ENCODE measurements at places on chromosomes 5 and 9.
A peak's percentile ranks its signal among the peaks of the same experiment; 100 is the strongest.

- DNase-seq, result no peak
Measured at GRCh38 chr9:101508211-101508610, 25.4 kb upstream of the RNF20 start.

DNA sequence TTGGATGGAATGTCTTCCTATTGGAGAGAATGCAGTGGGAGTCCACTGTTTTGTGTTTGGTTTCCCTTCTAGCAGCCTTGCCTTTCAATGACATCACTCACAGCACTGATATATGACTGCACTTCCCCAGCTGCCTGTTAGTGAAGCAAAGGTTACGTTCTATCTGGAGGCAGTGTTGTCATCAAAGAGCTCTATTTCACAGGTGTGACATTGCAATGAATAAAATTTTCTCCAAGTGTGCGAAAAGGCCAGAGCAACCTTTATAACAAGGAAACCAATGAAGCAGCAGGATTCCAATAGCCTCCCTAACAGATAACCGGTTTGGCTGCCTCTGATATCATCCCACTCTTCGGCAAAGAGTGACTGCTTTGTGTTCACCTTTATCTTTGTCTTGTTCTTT lies 523.5 kb upstream of the ZNF608 start:
- no peak for DNase-seq

DNA sequence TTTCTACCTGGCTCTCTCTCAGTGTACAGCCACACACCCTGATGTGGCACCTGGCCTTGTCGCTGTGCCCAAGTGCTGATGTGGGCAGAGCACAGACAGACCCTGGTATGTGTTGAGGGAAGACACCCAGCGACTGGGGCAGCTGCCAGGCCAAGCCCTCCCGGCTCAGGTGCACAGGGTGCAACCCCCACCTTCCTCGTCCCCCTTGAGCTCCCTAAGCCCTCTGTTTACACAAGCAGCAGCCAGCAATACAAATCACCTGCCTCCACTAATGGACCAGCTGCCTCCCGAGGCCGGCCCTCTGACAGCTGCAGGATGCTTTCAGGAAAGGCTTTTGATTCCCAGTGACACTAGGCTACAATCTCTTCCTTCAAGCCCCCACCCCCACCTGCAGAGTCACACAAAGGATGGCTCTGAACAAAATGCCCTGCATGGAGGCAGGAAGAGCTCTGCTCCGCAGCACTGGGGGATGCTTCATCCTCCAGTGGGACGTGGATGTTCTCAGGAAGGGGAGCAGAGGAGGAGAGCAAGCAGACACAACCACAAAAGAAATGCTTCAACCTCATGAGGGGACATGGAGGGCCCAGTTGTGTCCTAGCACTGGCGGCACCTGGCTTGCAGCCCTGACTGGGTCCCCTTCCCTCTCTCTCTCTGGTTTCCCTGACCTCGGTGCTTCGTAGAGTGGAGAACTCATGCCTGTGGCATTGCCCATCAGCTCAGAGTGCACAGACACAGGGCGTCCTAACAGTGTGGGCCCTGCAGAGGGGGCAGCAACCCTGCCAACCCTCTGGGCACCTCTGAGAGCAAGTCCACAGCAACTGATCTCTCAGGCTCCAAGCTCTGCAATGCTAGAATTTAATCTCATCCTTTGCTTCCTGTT lies 140.8 kb downstream of the BARX1 start:
- DNase-seq, result no peak

DNA sequence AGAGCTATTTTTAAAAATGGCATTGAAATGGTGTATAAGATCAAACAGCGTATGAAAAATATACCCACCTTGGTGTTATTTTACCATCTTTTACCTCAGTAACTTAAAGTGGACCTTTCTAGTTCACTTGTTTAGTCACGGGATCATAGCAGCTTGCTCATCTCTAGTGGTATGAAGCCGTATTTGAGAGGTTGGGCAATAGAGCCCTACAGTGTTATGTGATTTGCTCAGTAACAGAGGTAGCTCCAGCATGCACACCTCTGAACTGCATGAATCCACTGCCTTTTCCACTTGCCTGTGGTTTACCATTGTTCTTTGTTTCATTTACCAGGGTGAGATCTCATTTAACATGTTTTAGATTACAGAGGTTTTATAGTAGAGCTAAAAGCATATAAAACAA lies 134.4 kb downstream of the ATG10 start:
- DNase-seq, result no peak

DNA sequence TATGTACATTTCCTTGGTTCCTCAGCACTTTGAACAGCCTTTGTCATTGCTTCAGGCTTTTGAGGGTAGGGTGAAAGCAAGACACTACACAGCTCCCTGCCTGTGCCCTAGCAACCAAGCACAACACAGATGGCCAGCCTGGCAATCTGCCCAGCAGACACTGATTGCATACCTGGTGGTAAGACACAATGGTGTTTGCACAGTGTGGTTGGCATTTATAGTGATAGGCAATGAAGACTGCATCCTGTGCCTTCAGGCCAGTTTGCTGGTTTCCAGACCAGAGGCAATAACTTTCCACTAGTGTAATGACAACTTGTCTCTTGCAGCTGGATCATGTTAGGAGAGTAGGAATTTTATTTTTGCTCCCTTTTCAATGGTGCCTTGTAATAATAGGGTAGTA lies 144.5 kb upstream of the TNC start:
- DNase-seq, result no peak

- DNase-seq, result no peak
Measured at GRCh38 chr9:37350486-37351190, 71.9 kb upstream of the GRHPR start.

GRCh38 chr5:165457859-165458481 lies 1952.6 kb downstream of the MAT2B start:
- no peak for DNase-seq

DNA sequence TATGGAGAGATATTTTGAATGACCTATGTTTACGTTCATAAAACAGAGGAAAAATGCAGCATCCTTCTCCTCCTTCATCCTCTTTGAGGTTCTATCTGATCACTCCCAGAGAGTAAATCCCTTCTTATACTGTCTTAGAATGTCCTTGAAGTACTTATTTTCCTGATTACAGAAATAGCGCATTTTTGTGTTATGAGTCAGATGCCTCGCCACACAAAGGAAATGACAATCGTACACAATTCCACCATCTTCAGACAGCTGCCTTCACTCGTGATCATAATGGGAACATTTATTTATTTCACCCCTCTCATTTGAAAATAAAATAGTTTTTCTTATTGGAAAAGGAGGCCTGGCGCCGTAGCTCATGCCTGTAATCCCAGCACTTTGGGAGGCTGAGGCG lies 2.4 kb upstream of the GLT6D1 start:
- no peak for DNase-seq

GRCh38 chr9:5112109-5112592 lies 73.3 kb downstream of the INSL6 start:
- no peak for DNase-seq

DNA sequence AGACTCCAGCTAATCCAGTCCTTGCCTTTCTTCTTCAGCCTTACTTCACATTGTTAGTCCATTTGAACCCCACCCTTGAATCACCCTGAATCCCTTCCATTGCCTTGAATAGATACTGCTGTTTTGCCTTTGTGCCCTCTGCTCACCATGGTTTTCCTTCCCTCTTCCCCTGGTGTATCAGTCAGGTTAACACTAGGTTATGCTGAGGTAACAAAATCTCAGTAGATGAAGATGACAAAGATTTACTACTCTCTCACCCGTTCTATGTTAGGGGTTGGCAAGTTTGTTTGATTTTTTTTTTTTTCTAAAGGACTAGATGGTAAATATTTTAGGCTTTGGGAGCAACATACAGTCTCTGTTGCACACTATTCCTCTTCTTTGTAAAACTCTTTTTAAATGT lies 3.3 kb upstream of the VLDLR start:
- no peak for DNase-seq

- no peak for DNase-seq
Measured at GRCh38 chr5:177070536-177071191, 16.1 kb upstream of the FGFR4 start.

GRCh38 chr5:94802450-94802849 lies 184.0 kb downstream of the SLF1 start:
- no peak for DNase-seq

DNA sequence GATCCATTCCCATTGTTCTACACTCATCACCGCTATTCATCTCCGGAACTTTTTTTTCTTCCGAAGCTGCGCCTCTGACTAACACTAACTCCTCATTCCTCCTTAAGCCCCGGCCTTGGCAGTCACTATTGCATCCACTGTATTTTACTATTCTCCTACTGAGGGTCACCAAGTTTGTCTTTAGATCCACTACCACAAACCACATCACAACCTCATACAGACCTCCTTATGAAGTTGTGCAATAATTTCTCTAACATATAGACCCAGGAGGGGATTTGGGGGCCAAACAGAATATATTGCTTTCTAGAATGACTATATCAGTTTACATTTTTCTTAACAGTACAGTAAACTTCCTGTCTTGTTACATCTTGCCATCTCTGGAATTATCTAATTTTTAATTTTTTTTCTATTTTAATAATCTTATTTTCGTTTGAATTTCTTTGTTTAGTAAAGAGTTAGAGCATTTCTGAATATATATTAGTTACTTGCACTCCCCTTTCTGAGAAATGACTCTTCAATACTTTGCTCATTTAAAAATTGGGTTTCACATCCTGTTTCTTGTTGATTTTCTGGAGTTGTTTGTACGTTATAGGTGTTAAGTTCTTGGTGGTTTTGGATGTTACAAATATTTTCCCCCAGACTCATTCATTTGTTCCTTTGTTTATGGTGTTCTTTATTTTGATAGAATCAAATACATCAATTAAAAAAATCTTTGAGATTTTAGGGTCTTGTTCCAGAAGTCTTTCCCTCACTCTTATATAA lies 37.1 kb downstream of the DMRT2 start:
- DNase-seq, result no peak

GRCh38 chr5:61624553-61625136 lies 292.6 kb downstream of the ZSWIM6 start:
- DNase-seq, result no peak

DNA sequence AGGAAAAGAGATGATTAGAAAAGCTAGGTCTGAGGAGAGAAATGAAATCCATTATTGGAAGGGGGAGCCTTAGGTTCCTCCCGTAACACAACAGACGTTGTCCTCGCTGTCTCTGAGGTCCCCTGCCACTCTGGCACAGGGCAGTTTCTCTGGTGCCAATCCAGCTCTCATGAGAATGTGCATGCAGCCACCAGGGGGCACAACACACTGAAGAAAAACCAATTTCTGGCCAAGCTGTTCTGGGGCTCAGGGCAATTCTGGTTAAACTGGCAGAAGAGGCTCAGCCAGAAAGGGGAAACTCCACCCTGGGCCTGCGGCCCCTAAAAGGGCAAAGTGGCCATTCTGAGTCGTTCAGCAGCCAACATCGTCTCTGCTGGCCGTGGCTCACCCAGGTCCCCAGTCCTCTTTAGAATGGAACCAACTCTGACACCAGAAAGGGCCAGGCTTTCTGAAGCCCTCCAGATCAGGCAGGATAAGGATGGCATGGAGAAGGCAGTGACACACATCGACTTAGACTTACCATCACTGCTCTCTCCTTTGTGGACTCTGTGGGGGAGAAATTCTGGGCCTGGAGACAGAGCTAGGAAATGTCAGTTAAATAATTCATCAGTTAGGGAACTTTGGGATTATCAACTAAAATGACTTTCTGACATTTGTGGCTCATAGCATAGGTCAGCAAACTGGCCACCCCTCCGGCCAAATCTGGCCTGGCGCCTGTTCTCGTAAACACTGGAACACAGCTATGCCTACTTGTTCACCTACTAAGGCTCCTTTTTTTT lies 58.5 kb upstream of the GOLPH3 start:
- DNase-seq, result peak; percentile 63

DNA sequence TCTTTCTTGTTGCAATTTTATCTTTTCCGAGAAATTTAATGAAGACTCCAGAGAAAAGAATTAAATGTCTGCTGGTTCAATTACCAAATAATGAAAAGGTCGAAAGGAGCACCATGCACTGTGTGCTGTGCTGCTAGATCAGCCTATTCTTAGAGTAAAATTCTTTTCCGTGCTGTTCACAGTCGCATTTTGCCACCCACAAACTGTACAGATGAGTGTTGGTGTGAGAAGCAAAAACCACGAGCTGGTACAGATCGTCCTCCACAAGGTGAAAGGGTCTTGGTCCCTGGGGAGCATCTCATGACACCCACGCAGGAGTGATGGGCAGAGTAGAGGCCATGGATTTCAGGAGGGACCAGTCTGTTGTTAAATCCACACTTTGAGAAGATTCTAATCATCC lies 143.8 kb upstream of the PUM3 start:
- DNase-seq, result no peak

DNA sequence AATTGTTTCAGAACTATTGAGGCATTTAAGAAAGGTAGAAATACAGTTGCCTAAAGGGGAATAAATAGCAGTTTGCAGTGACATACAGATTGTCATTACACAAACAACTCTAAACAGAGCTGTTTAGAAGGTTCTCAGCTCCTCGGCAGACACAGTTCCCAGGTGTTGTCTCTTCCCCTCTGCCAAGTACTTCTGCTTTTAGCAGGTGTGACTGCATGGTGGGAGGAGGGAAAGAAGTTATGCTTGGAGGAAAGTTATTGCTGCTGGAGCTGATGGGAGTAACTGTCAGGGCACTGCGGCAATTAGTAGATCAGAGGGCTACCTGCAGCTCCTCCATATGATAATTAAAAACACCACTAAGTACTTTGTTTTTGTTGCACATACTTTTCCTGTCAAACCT lies 14.5 kb downstream of the EDIL3 start:
- no peak for DNase-seq

DNA sequence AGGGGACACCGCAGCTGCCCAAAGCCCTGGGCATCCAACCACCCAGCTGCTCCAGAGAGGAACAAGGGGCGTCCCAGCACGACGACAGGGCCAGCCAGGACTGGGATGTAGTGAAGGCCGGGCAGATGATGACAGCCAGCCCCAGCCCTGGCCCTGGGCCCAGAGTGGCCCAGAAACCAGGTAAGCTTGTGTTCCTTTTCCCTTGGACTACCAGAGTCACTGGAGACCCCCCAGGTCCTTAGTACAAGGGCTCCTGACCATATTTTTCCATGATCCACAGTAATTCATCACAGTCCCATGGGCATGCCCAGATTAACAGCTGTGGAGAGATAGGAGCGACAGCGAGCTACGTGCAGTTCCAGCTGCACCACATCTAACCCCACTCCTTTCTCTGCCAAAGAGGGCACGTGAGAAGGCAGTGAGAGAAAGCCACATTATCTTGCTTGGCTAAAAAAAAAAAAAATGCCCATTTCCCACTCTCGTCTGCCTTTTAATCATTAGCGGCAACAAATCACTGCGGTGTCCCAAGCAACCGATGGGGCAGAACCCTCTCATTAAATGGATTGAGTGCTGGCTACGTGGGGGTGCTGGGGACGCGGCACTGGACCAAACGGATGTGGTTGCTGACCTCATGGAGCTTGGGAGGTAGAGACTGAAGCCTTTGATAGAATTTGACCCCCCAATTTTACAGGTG lies 21.7 kb upstream of the SYNPO start:
- no peak for DNase-seq

Data from stimulated activated CD4-positive, alpha-beta T cell treated with anti-CD3 and anti-CD28 coated beads, Interleukin-4, amount 100 ng/mL, for 4 hours (primary cell).